Activated T-helper 2 cell treated with anti-CD3 and anti-CD28 coated beads, Interferon-gamma antibody, Interleukin-2, Interleukin-4, amounts not matched to agents 10 μg/mL and 5 μg/mL and 100 μg/mL, durations not matched to agents 14 hours and 24 hours and 36 hours (primary cell): ENCODE measurements at places on chromosomes 3 and 15. TPM values are rescaled to one million over a fixed set of nuclear protein-coding genes. Genes with fewer than 3 reads are reported as not detected.

The TMEM62 gene
- total RNA-seq, result 16.1 and 19.7 TPM in 2 replicates

The CHST13 gene
- total RNA-seq, result 0.09 TPM in 1 of 2 replicates, not detected in the other

The AMIGO3 gene
- total RNA-seq, result not detected in 2 replicates

The ACP3 gene
- not detected in 2 replicates for total RNA-seq

The GPR171 gene
- total RNA-seq, result 232 TPM in 2 replicates

The TRPM1 gene
- not detected in 2 replicates for total RNA-seq

The CPN2 gene
- total RNA-seq, result not detected in 2 replicates

The BMF gene
- total RNA-seq, result 16.1 and 17.9 TPM in 2 replicates

The MINDY4B gene
- not detected in 2 replicates for total RNA-seq

The LIPC gene
- total RNA-seq, result 1.1 and 1.7 TPM in 2 replicates

The TEX9 gene
- total RNA-seq, result 0.27 and 0.44 TPM in 2 replicates
